ENCODE measurements at places on chromosomes 7 and 10.

DNA sequence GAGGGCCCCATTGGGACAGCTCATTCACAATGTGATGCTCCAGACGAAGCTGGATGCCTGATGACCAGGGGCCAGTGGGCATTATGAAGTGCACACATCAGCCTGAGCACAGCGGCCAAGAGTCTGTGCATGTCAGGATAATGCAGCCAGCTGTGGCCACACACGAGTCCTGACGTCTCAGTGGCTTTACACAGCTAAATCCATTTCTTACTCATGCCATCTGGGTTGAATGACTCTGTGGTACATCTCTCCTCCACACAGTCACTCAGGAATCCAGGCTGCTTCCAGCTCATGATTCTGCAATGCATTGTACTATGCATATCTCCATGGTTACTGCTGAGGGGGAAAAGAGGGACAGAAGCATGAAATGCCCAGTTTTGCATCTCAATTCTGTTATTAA lies 123.6 kb downstream of the PRLHR start:
- no peak for DNase-seq

- no peak for DNase-seq
These were observed 3.2 kb downstream of the UFSP1 start for GRCh38 chr7:100886142-100886935.

DNA sequence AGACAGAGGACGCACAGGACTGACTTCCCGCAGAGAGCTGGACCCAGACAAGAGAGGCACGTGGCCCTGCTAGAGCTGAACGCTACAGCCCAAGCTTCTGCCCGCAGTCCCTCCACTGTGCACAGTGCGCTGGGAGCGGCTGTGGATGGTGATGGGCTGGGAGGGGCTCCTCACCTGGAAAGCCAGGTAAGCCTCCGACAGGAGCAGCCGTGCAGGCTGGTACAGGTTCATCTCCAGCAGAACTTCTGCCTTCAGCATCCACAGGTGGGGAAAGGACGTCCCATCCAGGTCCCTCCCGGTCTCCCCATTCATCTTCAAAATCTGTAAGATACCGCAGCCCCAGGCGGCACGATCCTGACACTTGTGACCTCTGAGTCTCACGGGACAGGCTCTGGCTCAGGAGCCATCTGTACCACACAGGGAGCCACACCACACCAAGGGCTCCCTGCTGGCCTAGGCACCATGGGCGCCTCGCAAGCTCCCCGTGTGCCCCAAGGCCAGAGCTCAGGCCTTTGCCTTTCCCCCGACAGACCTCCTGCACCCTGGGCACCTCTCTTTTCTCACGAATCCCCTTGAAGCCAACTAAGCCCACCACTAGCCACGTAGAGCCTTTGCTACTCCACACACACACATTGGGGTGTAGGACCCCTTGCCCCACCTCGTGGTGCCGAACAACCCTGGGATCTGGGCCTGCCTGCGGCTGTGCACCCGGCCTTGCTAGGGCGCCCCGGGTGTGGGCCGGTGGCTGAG lies 76.3 kb downstream of the CFAP46 start:
- no peak for DNase-seq

- DNase-seq, result no peak
These were observed 128.4 kb downstream of the DNAJB6 start for GRCh38 chr7:157464971-157465886.

GRCh38 chr7:15985587-15986384 lies 299.3 kb upstream of the MEOX2 start:
- DNase-seq, result no peak
